Activated naive CD4-positive, alpha-beta T cell (primary cell): ENCODE measurements at places on chromosomes 11 and 22.

DNA sequence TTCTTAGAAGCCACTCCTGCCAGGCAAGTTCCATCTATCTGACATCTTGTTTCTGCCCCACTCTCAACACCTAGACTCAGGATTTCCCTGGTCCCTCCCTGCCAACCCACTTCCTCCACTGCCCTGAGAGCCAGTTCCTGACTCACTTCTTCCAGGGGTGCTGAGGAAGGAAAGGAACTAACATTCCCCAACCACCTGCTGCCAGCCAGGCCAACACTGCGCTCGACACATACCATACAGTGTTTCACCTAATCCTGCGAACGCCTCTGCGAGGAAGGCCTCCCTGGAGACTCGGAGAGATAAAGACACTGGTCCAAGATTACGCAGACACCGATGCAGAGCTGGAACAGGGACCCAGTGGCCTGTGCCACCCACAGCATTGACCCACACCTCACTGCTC lies 40.2 kb downstream of the MICAL3 start:
- no peak for DNase-seq

- DNase-seq, result no peak
These were observed 16.6 kb downstream of the TUG1 start for GRCh38 chr22:30985561-30986208.

GRCh38 chr11:134471087-134471715 lies 59.2 kb upstream of the B3GAT1 start:
- no peak for DNase-seq

DNA sequence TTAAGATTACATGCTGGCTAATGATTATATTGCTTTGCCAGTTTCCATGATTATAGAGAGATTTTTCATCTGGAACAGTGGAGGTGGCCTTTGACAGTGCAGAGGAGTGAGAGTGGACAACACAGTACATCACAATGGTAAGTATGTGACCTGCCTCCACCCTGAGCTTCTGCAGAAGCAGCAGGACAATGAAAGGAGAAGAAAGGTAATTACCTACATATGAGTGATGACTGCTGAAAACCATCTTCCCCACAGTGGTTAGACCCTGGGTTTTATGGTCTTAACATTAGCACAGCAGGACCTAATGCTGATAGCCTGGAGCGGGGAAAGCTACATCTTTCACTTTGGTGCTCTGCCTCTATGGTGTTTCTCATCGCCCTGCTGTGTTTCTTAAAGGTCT lies 454.7 kb upstream of the DDI1 start:
- DNase-seq, result no peak

DNA sequence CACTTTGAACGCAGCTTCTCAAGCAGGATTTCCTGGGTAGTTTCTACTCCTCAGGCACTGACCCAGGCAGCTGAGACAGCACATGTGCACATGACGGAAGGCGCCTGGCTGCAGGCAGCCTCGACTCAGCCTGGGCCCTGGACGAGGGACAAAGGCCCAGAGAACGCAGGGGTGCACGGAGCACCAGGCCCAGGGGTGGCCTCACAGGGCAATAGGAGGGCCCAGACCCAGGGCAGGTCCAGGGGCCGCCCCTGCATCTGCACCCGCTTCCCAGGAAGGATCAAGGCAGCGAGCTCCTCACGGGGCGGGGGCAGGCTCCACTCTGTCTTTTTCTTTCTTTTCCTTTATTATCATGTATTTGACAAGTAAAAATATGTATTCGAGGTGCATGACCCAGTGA lies 208.4 kb downstream of the BRD1 start:
- no peak for DNase-seq
